Calu3 (cell line): ENCODE measurements at places on chromosomes 2 and 18.

GRCh38 chr2:212237350-212238095, 301.1 kb downstream of the ERBB4 start:
- no peak for DNase-seq

GRCh38 chr2:202135091-202135874, 62.2 kb downstream of the KIAA2012 start:
- DNase-seq, result peak; percentile 70

GRCh38 chr18:22560797-22561196, 143.1 kb upstream of the CTAGE1 start:
- no peak for DNase-seq

DNA sequence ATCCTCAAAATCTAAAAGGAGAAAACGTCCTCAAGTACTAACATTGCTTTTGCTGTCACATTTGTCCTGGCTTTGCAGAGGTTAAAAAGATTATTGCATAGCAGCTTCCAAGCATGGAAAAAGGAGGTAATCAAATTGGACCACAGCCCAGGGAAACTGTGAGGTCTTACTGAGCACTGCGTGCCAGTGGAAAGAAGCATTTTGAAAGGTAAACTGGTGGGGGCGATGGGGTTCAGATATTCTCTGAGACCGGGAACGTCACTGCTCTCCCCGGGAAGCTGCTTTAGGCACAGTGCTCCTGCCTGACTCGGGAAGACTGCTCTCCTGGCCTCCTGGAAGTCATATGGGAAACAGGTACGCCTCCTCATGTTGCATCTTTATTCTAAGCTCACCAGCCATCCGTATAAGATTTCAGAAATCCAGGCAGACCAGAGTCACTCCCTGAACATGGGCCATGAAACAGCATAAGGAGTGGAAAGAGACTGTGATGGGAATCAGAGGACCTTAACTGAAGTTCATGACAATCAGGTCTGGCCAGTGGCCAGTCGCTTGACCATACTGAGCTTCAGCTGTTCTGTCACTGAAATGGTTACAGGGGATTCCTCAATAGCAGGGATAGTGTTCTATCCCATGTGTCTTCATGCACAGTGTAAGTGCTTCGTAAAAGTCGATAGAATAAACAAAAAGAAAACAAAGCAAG, 284.1 kb downstream of the TRIB2 start:
- no peak for DNase-seq

GRCh38 chr18:36155851-36156757, 26.4 kb downstream of the ELP2 start:
- DNase-seq, result no peak

DNA sequence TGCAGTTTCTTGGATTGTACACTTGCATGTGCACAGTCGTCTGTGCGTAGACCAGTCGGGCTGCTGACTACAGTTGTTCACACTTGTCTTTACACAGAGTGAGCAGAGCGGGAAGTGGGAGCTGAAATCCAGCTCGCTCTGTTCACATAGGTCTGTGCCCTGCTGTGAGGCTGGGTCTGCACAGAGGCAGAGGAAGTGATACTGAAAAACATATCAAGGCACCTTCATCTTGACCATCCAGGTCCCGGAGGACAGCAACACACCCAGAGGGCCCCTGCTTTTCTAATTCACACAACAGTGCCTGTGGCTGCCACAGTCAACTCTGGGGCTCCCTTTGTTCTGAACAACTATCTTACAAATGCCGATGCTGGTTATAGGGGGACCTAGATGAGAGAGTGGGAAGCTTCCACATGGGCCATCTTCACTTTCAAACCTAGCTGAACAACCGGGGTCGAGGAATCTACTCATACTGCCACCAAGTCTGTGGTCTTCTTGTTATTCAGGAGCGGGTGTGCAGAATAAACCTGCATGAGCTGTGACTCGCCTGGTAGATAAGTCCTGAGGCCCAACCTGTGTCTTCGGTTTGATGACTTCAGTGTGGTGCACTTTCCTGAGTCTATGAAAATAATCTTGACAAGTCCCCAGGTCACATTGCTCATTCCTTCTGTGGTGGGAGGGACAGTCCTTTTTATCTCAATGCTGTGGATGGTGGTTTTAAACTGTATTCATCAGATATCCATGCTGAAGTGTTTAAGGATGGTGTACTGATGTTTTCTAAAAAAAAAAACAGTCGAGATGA, 3.5 kb upstream of the ADNP2 start:
- no peak for DNase-seq

GRCh38 chr2:120142528-120143219, 80.5 kb downstream of the TMEM185B start:
- DNase-seq, result no peak

DNA sequence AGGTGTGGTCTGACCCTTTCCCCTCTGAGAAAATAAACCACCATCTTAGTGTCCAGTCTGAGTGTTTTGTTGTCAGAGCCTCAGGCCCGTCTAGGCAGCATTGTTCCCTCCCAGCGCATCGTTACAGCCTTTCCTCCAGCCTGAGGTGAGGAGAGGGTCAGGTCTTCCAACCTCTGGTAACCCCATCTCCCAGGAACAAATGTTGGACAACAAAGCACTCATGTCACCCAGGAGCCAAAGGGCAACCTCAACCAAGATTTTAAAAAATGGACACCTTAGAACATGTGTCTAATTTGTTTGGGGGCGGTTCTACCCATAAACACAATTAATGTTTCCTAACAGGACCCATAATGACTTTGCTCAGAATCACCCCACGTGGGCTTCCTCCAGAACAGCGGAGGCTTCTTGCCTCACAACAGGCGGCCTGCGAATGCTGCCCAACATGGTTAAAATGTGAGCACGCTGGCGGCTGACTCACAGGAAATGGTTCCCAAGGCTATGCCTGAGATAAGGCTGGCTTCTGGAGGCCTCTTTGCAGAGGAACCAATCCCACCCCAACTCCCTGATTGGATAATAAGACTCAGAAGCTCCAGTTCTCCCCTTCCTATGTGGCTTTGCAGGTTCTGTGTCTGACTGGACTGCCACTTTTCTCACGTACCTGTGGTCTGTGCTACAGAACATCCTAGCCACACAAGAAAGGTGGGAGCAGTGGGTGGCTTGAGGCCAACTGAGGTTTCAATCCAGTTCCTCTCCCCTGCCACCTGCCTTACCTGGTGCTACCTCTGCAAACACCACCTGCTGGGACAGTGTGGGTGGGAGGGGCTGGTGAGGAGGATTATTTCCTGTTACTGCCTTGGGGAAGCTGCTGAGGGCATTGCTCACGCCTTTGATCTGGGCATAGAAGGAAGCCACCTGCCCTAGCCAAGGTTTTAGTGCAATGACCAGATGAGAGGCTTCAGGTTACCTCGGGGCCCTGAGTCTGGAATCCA, 108.8 kb downstream of the B3GNT2 start:
- DNase-seq, result peak; percentile 86

DNA sequence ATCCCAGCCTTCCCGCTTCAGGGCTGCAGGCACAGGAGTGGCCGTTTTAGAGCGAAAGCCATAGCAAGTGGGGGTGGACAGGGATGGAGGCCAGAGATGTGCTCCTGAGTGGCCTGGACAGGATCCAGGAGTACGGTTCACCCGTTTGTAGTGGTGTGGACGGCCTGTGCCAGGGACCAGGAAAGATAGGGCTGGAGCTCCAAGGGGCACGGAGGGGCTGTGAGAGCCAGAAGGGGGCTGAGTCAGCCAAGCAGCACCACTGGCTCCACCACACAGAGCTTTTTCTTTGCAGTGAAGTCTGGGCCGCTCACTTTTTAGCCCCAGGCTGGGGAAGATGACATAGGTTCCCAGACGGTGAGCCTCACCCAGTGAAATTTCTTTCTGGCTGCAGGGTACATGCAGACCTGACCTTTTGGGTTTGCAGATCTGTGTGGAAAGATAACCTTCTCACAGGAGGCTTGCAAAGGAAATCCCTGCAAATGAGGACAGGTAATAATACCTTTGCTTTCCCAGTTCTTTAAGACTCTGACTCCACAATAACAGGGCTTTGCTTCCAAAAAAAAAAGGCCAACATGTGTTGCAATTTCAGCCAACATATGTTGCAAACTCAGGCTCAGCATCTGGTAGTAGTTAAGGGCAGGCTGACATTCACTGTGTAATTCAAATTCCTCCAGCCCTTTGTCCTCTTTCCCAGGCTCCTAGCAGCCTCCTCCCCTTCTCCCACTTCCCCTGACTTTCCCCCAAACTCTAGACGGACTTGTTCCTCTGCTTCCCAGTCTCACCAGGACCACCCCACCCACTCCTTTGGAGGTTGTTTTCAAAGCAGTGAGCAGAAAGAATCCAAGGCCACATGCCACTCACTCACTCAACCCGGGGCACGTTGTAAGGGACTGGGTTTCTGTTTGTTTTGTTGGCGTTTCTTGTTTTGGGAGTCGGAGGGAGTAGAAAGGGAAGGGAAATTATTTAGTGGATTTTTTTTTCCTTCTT, 20.3 kb upstream of the LAPTM4A start:
- DNase-seq, result no peak

DNA sequence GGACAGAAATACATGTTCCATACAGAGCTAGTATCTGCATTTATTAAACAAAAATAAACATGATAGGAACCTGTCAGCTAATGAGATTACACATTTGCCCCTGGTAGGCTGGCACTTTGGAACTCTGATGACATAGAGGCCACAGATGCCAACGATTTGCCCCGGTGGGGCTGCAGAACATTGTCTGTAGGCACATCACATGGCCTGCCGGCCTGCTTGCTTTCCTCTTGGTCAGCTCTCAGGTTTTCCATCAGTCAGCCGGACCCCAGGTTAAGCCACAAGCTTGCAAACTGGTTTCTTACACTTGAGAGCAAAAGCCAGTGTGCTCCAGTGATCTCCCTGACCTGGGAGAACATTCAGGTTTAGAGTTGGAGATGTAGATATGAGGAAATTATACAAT, 60.3 kb downstream of the CRACDL start:
- DNase-seq, result no peak

GRCh38 chr2:15834381-15835031, 105.8 kb upstream of the MYCN start:
- no peak for DNase-seq

DNA sequence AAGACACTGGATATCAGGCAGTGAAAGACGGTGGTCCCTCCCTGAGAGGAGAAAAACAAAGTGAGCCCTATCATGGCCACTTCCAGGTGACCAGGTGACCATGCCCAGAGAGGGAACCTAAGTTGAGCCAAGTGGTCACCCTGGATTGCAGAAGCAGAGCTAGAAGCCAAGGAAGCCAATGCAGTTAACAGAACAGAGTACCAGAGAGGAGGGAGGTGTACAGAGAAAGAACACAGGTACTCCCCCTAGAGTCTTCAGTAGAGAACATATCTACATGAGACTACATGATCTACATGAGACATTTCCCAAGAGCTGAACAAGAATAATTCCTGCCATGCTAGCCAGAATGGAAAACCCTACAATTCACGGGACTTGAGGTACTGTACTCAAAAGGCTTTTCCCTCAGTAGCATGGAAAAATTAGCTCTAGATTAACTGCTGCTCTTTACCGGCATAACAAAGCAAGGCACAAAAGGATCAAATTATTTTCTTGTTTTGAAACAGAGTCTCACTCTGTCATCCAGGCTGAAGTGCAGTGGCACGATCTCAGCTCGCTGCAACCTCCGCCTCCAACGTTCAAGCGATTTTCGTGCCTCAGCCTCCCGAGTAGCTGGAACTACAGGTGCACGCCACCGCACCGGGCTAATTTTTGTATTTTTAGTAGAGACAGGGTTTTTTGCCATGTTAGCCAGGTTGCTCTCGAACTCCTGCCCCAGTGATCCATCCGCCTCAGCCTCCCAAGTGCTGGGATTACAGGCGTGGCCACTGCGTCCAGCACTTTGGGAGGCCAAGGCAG, 23.5 kb downstream of the ROCK2 start:
- no peak for DNase-seq

- DNase-seq, result no peak
Measured at GRCh38 chr2:156434461-156435291, 1.5 kb upstream of the GPD2 start.

DNA sequence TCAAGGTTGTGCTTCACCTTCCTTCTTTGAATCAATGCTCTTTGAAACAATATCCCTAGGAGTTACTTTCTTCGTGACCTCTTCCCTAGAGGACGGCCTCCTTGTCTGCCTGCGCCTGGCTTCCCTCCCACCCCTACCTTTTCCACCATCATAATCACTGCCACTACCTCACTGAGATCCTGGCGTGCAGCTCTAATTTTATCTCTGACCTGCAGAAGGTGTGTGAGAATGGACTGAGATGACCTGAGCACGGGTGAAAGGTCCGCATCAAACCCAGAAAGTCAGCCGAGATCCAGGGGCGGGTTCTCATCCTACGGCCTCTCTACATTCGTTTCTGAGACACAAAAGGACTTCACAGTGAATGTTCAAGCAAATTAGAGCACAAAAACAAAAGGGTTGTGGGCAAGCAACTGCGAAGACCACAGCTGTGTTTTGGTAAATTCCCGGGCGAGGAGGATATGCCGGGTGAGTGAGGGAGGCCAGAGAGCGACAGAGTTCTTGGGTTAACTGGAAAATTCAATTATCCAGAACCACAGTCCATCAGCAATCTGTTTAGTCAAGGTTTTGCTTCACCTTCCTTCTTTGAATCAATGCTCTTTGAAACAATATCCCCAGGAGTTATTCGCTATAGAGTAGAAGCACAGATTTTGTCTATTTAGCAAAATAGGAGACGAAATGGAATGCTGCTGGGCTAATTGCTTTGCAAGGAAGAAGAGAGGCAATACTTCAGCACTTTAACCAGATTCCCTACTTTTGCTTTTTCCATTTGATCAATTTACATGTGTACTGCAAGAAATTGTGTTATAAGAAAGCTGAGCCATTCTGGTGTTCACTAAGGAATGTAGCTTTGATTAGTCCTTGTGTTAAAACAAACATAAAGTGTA, 212.6 kb downstream of the ACKR3 start:
- no peak for DNase-seq

GRCh38 chr2:43406651-43407279, 180.4 kb upstream of the ZFP36L2 start:
- no peak for DNase-seq

DNA sequence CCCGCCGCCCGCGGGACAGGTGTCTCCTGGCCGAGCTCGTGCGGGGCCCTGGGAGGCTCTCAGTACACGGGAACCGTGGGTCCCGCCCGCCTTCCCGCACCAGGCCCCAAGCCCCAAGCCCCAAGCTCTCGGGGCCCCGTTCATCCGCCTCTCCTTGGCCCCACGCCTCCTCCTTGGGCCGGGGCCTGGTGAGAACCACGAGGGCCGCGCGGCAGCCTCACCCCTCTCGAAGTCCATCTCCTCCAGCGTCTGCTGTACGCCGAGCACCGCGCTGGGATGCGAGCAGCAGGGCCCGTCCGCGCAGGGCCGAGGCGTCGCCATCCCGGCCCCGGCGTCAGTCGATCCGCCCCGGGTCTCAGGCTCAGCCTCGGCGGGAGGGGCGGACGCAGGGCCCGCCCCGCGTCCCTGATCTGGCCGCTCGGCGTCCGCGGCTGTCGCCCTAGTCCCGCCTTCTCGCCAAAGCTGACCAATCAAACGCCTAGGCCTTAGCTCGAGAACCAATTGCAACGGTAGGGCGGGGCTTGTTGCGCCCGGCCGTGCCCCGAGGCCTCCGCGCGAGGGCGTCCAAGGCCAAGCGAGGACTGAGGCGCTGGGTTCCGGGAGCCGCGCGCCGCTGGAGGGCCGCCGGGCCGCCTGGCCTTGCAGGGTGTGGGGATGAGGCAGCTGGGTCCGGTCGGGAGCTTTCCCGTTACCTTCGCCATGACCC, at the start of gene ANKRD39:
ANKRD39 (minus strand) TSS at position 350 of the 706 bp plus-strand sequence; CDS start at position 321, 29 bp downstream.
- peak; percentile 98 for DNase-seq

- no peak for DNase-seq
Measured at GRCh38 chr2:166972418-166972817, 84.1 kb downstream of the XIRP2 start.

- DNase-seq, result no peak
Measured at GRCh38 chr2:43041173-43041591, 185.2 kb downstream of the ZFP36L2 start.

GRCh38 chr18:31325051-31325450, 7.1 kb downstream of the DSG1 start:
- DNase-seq, result no peak

GRCh38 chr2:188902901-188903491, 71.2 kb upstream of the COL3A1 start:
- no peak for DNase-seq
